Activated CD4-positive, alpha-beta T cell treated with anti-CD3 and anti-CD28 coated beads, Interleukin-2, amount 50 U/mL, for 1 hour (primary cell): ENCODE measurements at places on chromosomes 2 and 18.

DNA sequence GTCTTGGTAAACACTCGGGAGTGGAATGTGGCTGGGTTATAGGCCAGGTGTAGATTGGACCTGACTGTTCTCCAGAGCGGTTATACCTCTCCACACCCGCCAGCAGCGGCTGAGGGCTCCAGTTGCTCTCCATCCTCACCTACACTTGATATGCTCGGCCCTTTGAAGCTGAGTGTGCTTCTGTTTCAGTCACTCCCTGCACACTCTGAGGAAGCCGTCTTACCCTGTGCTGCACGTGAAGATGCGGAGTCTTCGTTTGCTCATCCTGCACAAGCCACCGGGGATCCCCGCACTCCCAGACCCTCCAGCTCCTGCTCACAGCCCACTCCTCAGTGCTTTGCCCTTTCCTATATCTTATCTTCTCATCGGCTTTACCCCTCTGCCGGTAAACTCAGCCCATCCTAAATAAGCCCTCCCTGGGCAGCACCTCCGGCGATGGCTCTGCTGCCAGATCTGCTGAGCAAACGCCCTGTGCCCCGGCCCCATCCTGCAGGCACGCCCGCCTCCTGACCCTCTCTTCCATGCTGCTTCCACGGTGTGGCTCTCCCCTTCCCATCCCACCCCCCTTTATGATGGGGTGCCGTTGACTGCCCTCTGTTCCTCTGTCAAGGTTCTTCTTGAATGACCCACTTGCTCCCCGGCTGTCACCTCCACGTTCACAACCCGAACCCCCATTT is 47.3 kb upstream of the ODC1 start:
- no peak for DNase-seq

GRCh38 chr2:48934807-48935206 is 179.3 kb upstream of the LHCGR start:
- DNase-seq: no peak

GRCh38 chr2:19686439-19686838 is 215.3 kb downstream of the TTC32 start:
- DNase-seq: no peak

- no peak for DNase-seq
Observed at GRCh38 chr2:70888923-70889715, 46.6 kb upstream of the ATP6V1B1 start.
